ENCODE measurements at places on chromosomes 11 and 22. TPM values are rescaled to one million over a fixed set of nuclear protein-coding genes. Genes with fewer than 3 reads are reported as not detected.

The UCP2 gene
- total RNA-seq = 3.8 TPM

The TMPRSS5 gene
- total RNA-seq = not detected

The MMP27 gene
- total RNA-seq = not detected

The ATG16L2 gene
- total RNA-seq = 5.7 TPM

The PIH1D2 gene
- not detected for total RNA-seq

The NXPE1 gene
- total RNA-seq = not detected

The C11orf42 gene
- total RNA-seq = not detected

The AGBL2 gene
- 1.4 TPM for total RNA-seq

The ART1 gene
- total RNA-seq = not detected

The PNPLA5 gene
- not detected for total RNA-seq

The SMC1B gene
- total RNA-seq = not detected

The EIF3L gene
- 447 TPM for total RNA-seq

The FJX1 gene
- total RNA-seq = 44.0 TPM

The KCNK7 gene
- 1.2 TPM for total RNA-seq

The TBCEL gene
- 14.1 TPM for total RNA-seq

The SCO2 gene
- 1.3 TPM for total RNA-seq

The BIRC3 gene
- total RNA-seq = 0.12 TPM

The ACRV1 gene
- not detected for total RNA-seq

The POU2AF2 gene
- not detected for total RNA-seq

The FOSL1 gene
- total RNA-seq = 4.9 TPM

The APLNR gene
- total RNA-seq = 3.4 TPM

The DGCR6L gene
- 76.2 TPM for total RNA-seq

The ANO1 gene
- 0.43 TPM for total RNA-seq

The GRK3 gene
- total RNA-seq = 0.70 TPM

The OR51E2 gene
- not detected for total RNA-seq

The HINFP gene
- total RNA-seq = 9.8 TPM

The CASP5 gene
- total RNA-seq = not detected

The BTG4 gene
- not detected for total RNA-seq

The SCGB1A1 gene
- total RNA-seq = not detected

The VPS37C gene
- 9.7 TPM for total RNA-seq

All from pericardium fibroblast (primary cell).